ENCODE measurements at places on chromosomes 6 and 20. TPM values are rescaled to one million over a fixed set of nuclear protein-coding genes. Genes with fewer than 3 reads are reported as not detected.

The DOK5 gene
- not detected for total RNA-seq

The MYBL2 gene
- total RNA-seq, result 108 TPM

The CRISP3 gene
- not detected for total RNA-seq

The FAXC gene
- not detected for total RNA-seq

The GPLD1 gene
- 0.10 TPM for total RNA-seq

The TFEB gene
- 24.0 TPM for total RNA-seq

The MAPK13 gene
- 101 TPM for total RNA-seq

The DHX35 gene
- total RNA-seq, result 14.7 TPM

The MAS1L gene
- total RNA-seq, result not detected

The PROKR2 gene
- not detected for total RNA-seq

The TRERF1 gene
- 4.2 TPM for total RNA-seq

The FAM83C gene
- 0.37 TPM for total RNA-seq

The SNX14 gene
- 46.1 TPM for total RNA-seq

The PGBD1 gene
- 1.2 TPM for total RNA-seq

The CCN6 gene
- not detected for total RNA-seq

The MAS1 gene
- total RNA-seq, result not detected

The TRIM40 gene
- not detected for total RNA-seq

The SLC22A3 gene
- 2.9 TPM for total RNA-seq

The NRN1 gene
- total RNA-seq, result 0.39 TPM

The SUMO4 gene
- total RNA-seq, result 0.31 TPM

The SLX4IP gene
- 1.4 TPM for total RNA-seq

The STX11 gene
- total RNA-seq, result not detected

The CCN5 gene
- not detected for total RNA-seq

The KHDC1 gene
- total RNA-seq, result not detected

The HTR1B gene
- total RNA-seq, result not detected

The LY6G5C gene
- total RNA-seq, result 2.1 TPM

The CSNK2B gene
- total RNA-seq, result 219 TPM

The PLEKHG1 gene
- total RNA-seq, result 4.4 TPM

The GTSF1L gene
- total RNA-seq, result not detected

The RFX6 gene
- 0.23 TPM for total RNA-seq
